ENCODE measurements at places on chromosomes 6 and 20. TPM values are rescaled to one million over a fixed set of nuclear protein-coding genes. Genes with fewer than 3 reads are reported as not detected.

SERAC1 gene
- 2.6 TPM for total RNA-seq

SEC23B gene
- 48.0 TPM for total RNA-seq

CAGE1 gene
- total RNA-seq, result under 0.01 TPM

SEMG1 gene
- total RNA-seq, result not detected

GRM1 gene
- 0.08 TPM for total RNA-seq

All from epithelial cell of alveolus of lung (primary cell).